ENCODE measurements at places on chromosomes 4 and X.
A peak's percentile ranks its signal among the peaks of the same experiment; 100 is the strongest.

DNA sequence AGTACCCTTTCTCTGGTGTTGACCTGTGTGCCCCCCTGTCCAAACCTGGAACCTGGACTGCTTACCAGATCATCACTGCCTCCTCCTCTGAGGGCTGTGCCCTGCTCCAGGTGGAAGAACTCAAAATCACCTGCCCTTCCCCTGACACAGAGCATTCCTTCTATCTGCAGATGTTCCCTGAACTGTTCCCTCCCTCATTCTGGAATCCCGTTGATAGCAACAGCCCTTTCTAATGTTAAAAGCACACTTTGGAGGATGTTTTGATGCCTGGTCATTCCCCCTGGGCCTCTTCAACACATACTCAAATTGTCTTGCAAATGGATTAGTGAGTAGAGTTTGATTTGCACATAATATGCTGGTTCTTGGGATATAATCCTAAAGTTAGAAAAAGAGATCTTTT is 225.8 kb downstream of the FGF13 start:
- DNase-seq, result no peak

DNA sequence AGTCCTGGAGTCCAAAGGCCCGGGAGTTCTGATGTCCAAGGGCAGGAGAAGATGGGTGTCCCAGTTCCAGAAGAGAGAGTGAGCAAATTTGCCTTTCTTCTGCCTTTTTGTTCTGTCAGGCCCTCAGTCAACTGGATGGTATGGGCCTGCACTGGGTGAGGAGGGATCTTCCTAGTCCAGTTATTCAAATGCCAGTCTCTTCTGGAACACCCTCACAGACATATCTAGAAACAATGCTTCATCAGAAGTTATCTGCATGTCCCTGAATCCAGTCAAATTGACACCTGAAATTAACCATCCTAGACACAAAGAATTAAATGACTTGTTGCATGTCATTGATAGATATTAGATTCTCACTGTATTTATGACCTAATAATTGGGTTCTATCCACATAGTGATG is 48.5 kb upstream of the TSPAN5 start:
- no peak for DNase-seq

DNA sequence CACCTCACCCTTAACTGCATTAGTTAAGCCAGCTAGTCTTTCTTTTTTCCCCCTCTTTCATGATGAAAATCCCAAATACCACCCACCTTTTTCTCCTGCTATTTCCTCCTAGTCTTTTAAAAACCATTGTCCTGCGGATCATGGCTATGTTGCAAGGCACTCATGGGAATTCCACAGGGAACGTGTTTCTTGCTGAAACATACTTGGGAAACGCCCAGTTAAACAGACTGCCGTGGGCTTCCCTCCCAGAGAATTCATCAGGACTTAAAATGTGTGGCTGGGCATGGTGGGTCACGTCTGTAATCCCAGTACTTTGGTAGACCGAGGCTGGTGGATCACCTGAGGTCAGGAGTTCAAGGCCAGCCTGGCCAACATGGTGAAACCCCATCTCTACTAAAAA is 32.2 kb downstream of the XG start:
- peak; percentile 46 for DNase-seq

GRCh38 chr4:120960656-120961267 is 38.2 kb upstream of the PRDM5 start:
- no peak for DNase-seq

DNA sequence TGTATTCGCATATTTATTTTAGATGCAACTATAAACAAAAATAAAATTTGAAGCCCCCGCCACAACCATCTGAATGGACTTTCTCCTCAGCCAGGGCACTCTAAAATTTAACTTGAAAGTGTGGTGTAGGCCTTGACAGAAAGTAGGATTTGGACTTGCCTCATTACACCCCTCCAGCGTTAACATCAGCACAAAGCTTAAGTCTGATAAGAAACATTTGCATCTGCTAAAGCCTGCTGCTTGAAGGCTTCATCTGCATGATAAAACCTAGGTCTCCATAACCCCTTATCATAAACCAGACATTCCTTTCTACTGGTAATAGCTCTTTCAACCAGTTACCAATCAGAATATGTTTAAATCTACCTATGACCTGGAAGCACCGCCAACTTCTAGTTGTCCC is 1046.5 kb downstream of the FAT4 start:
- no peak for DNase-seq

DNA sequence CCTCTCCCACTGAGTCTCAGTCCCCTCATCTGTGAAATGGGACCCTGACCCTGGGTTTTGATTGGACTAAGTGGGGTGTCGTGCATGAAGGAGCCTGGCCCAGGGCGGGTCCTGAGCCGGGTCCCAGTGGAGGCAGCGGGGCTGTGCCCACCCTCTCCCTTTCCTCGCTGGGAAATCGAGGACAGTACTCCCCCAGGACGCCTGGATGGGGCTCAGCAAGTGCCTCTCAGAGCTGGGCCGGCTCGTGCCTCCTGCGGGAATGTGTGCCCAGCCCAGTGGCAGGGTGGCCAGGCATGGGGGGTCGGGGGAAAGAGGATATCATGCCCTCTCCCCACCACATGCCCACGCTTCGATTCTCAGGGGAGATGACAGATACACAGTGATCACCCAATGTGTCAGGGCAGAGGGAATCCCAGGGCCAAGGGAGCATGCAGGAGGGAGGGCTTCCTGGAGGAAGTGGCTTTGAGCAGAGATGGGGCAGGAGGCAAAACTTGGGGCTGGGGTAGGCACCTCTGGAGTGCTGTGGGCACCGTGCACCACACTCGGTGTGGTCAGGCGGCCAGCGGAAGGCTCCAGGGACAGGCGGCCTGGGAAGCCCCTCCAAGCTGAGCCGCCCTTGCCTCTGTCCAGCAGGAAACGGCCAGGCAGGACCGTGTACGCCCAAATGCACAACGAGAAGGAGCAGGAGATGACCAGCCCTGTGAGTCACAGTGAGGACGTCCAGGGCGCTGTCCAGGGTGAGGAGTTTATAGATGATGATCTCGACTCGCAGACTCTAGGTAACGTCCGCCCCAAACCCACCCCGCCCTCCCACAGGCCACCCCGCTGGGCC is 203.0 kb downstream of the AFAP1 start:
- no peak for DNase-seq

DNA sequence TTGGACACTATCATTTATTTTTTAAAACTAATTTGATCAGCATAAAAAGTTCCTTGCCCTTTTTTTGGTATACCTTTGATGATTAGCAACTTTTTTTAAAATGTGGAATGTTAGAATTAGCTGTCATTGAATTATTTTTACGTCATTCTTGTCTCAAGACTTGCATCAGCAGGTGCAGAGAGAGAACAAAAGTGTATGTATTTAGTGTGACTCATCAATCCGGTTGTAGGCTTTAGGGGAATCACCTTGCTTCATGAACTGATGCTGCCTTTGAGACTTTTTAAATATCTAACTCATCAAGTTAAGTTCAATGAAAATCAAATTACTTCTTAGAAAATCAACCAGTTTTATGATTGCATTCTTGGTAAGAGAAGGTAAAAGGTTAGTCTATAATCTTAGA is 125.1 kb downstream of the ARX start:
- DNase-seq, result no peak

DNA sequence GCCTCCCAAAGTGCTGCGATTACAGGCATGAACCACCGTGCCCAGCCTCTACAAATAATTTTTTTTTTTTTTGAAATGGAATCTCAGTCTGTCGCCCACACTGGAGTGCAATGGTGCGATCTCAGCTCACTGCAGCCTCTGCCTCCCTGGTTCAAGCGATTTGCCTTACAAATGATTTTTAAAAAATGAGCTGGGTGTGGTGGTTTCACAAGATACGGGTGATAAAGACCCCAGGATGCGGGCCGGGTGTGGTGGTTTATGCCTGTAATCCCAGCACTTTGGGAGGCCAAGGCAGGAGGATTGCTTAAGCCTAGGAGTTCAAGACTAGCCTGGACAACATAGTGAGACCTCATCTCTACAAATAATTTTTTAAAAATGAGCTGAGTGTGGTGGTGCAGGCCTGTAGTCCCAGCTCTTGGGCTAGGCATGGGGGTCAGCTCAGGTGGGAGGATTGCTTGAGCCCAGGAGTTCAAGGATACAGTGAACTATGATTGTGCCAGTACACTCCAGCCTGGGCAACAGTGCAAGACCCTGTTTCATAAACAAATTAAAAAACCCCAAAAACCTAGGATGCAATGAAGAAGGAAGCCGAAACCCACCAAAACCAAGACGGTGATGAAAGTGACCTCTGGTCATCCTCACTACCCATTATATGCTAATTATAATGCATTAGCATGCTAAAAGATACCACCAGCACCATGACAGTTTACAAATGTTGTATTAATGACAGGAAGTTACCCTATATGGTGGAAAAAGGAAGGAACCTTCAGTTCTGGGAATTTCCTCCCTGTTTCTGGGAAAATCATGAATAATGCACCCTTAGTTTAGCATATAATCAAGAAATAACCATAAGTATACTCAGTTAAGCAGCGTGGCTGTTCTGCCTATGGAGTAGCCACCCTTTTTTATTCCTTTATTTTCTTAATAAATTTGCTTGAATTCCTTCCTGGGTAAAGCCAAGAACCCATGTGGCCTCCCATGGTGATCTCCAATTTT is 27.7 kb downstream of the PDGFRA start:
- DNase-seq, result no peak

GRCh38 chr4:94426783-94427182 is 25.0 kb upstream of the PDLIM5 start:
- DNase-seq, result no peak

- DNase-seq, result peak; percentile 22
Measured at GRCh38 chr4:29711226-29711625, 1008.9 kb upstream of the PCDH7 start.

- DNase-seq, result no peak
Measured at GRCh38 chrX:1076871-1077651, 135.4 kb downstream of the CRLF2 start.

GRCh38 chr4:8702020-8702495 is 109.5 kb downstream of the CPZ start:
- DNase-seq, result no peak

DNA sequence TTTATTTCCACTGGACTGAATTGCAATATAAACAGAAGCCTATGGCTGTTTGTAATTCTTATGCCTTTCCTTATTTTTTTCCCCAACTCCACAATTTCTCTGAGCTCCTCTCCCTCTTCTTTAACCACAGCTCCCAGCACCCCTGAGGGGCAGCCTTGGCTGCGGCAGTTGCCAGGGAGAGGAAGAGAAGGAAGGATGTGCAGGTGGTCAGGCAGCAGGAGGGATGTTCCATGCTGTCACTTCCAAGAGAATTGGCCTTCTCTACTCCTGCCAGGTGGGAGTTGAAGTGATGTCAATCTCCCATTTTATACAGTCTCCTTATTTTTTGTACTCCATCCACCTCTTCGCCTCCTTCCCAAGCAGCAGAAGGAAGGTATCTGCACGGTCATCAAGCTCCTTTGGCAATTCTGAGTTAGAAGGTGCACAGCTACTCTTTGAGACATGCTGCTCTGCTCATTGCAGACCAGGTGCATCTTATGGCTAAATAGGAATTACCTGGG is 343.3 kb upstream of the RPS6KA3 start:
- no peak for DNase-seq

GRCh38 chr4:112704991-112705845 is 68.3 kb downstream of the LARP7 start:
- DNase-seq, result peak; percentile 59

GRCh38 chrX:69815063-69815462 is 199.2 kb downstream of the EDA start:
- no peak for DNase-seq

DNA sequence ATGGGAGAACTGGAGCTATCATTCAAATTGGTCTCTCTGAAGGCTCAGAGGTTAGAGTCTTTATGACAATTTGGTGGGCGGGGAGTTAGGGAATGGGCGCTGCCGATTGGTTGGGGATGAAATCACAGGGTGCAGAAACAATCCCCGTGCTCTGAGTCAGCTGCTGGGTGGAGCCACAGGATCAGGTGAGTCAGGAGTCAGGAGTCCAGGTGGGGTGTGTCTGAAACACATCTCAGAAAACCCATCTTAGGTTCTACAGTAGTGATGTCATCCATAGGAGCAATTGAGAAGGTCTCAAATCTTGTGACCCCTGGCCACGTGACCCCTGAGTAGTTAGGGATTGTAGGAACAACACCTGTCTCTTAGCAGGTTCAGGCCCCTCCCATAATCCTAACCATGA is 41.6 kb upstream of the TLR3 start:
- no peak for DNase-seq

GRCh38 chr4:3060946-3061345 is 13.4 kb downstream of the HTT-AS start:
- no peak for DNase-seq

DNA sequence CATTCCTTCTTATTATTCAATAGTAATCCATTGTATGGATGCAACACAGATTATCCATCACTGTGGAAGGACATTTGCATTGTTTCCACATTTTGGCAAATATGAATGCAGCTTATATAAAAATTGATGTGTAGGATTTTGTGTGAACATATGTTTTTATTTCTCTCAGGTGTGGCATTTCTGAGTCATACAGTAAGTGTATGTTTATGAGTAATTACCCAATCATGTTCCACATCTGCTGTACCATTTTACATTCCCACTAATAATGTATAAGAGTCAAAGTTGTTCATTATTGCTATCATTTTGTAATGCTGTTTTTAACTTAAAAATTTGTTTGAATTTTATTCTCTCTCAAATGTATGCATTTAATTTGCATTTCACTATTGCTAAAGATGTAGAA is 25.5 kb downstream of the MAGEA4 start:
- DNase-seq, result peak; percentile 4

GRCh38 chr4:5511791-5512190 is 196.6 kb downstream of the EVC2 start:
- peak; percentile 76 for DNase-seq

GRCh38 chr4:75051431-75051830 is 118.5 kb downstream of the PARM1 start:
- DNase-seq, result no peak

DNA sequence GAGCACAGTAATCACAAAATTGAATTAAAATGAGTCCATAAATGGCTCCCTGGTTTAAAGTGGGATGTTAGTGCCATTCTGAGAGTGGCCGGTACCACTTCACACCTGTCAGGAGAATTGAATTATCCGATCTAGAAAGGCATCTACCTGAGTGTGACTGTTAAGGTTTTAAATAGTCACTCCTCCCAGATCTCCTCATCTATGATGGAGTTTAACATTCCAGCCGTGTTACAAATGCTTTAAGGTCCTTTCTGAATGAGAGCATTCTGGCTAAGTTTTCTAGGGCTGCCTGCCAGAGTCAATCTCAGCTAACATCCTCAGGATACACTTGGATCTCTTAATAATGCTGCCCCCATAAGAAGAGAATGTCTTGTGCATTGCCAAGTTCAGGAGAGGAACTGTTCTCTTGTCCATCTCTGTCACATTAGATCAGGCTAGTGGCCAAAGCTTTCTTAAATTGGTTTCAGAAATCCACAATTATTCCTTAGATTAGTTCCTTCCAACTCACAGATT is 231.1 kb downstream of the SLC39A8 start:
- DNase-seq, result no peak

DNA sequence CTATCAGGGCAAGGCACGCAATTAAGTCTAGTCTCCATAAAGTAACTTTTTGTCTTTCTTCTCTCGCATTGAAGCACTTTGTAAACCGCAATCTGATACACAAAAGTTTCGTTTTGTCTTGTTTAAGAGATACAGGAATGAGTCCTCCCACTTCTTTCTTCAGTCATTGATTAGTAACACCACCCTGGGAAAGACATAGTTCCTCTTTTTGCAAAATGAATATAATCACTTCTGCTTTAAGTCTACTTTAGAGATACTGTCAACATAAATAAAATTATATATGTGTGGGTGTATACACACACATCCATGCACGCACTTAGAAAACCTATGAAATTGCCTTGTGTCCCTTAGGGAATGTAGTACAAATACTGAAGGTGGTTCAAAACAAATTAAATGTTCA is 11.7 kb downstream of the COQ2 start:
- DNase-seq, result no peak
